Left hindlimb (tissue), 1 donor: ENCODE measurements at places on chromosomes 2 and 18.

DNA sequence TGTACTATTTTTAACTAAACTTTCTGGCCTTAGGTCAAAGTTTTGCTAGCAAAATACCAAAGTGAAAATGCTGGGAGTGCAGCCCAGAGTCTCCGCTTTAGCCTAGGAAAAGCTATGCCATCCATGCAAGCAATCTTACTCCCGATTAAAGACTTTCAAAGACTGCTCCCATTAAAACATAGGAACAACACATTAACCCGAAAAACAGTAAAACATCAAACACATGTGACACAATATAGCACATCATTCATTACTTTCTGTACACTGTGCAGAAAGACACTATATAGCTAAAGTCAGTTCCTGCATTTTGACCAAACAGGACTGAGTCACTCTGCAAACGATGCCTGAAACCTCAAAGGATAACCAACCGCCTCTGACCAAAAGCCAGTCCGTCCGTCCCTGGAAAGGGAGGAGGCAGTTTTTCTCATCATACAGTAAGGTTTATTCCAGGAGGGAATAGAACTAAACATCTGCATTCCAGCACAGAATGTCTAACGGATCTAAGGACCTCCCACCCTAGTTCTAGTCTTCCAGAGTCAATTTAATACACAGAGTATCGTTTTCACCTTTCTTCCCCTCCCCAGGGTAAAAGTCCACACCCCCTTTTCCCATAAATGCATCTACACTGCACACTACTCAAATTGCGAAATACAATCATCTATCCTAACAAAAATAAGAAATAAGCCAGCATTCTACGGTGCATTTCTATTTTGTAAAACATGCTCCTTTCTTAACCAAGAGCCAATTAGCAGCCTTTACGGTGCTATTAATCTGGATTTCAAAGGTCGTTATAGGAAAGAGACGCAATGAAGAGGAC is 1.7 kb downstream of the ROCK2 start:
- peak; percentile 44 for DNase-seq

DNA sequence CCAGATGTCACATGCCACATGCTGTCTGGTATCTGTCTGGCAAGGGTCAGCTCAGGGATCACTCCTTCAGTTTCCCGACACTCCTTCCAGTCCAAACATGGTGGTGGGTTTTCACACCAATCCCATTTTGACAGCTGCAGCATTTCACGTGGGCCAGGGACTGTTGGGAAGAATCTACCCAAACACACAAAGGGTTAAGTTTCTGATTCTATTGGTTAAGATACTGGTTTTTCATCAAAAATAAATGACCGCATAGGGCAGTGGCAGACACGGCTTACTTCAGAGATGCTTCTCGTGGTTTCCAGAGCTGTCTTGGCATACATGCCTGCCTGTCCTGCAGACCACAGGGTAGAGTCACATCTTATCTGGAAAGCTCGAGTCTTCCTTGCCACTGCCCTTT is 79.7 kb downstream of the PSMG2 start:
- DNase-seq: no peak

GRCh38 chr2:6828299-6828584 is 37.5 kb downstream of the CMPK2 start:
- no peak for DNase-seq

GRCh38 chr2:203498161-203498560 is 36.9 kb downstream of the RAPH1 start:
- no peak for DNase-seq

DNA sequence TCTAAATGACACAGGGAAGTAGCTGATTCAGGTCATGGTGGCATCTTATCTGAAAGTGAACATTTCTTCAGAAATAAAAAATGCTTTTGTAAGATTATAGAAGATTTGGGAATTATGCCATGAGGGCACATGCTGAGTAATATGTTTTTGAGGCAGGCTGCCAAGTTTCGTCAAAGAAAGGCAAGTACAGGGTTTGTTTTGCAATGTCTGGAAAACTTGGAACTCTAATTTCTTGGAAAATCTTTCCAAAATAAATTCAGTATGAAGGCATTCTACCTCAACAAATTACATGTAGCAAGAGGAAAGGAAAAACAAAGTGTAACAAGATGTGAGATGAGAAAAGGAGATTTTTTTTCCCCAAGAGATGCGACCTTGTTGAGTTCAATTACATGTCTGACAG is 167.7 kb downstream of the PLCL1 start:
- no peak for DNase-seq

DNA sequence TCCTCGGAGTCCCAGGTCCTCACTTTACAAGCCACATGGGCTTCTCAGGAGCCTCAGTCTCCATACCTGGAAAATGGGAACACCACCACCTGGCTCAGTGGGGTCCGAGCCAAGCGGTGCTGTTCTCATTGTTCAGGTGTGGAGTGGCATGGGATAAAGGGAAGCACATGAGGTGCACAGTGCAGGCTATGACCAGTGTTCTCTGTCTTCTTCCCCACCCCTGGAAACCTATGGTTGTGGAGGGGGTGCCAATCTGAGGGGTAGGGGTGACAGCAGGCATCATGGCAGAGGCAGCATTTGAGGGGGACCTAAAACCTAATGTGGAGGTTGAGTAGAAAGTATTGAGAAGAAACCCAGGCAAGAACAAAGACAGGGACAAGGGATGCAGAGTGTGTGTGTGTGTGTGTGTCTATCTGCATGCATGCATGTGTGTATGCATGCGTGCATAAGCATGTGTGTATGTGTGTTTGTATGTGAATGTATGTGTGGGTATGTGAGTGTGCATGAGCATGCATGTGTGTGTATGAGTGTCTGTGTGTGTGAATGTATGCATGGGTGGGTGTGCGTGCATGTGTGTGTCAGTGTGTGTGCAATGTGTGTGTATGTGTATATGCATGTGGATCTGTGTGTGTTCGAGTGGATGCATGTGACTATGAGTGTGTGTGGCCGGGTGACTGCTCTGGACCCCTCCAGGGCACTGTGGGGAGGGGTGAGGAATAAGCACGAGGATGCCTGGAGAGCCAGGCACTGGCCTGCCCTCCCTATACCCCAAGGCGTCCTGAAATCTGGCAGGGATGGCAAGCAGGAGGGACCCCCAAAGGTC is 4.0 kb downstream of the KIF1A start:
- no peak for DNase-seq

GRCh38 chr2:128374711-128375413 is 56.2 kb upstream of the HS6ST1 start:
- DNase-seq: peak; percentile 29

- DNase-seq: no peak
These were observed 53.6 kb upstream of the NRXN1 start for GRCh38 chr2:51085420-51086068.

GRCh38 chr2:56288838-56289580 is 105.2 kb downstream of the CCDC85A start:
- no peak for DNase-seq

DNA sequence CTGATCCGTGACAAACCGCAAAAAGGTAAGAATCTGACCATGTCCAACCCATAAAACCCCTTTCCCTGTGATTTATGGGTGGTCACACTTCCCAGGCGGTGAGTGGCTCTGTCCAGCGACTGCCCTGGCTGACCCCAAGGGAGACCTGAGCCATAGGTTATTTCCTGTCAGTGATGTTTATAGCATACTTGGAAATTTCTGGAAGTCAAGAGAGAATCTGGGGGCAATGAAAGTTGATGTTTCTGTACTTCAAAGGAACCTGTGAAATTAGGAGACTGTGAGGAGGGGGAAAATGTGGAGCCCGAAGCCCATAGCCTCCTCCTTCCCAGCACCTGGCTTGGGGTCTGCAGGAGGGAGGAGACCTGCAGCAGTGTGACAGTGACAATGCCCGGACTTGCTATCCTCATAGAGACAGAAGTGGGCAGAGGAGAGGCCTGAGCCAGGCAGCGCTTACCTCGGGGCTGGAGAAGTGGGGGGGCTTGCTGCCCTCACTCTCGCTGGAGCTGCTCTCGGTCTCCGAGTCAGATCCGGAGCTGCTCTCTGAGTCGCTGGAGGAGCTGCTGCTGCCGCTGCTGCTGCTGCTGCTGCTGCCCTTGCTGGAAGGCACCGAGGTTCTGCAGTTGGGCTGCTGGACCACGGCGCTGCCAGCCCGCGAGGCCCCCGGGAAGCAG is 111.3 kb upstream of the REV1 start:
- DNase-seq: no peak

DNA sequence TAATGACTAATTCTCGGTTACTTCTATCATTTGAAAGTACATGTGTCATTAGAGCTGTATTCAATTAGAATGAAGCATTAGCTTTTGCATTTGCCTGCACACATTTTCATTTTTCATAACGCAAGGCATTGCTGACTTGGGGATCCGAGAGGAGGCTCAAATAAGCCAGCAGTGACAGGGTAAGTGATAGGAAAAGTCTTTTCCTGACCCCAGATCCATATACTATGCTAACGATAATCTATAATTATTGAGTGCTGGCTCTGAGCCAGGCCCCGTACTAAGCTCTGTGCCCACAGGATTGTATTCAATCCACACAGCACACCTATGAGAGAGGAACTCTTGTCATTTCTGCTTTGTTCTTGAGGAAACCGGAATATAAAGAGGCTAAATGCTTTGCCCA is 168.2 kb downstream of the VWC2L start:
- DNase-seq: no peak

- DNase-seq: no peak
These were observed 17.3 kb upstream of the MTX2 start for GRCh38 chr2:176251928-176252327.
